Aorta (tissue), 5 donors: ENCODE measurements at places on chromosomes 12 and 14. TPM values are rescaled to one million over a fixed set of nuclear protein-coding genes. Genes with fewer than 3 reads are reported as not detected.

SMIM41 gene
- not detected for total RNA-seq

GAS2L3 gene
- 19.6 TPM for total RNA-seq

KRT3 gene
- not detected for total RNA-seq

GLI1 gene
- total RNA-seq, result 15.5 TPM

PPFIA2 gene
- total RNA-seq, result 20.4 TPM

LDHB gene
- total RNA-seq, result 260 TPM

POU6F1 gene
- total RNA-seq, result 29.3 TPM

GRCh38 chr12:108629824-108630476 lies 3.7 kb downstream of the SELPLG start:
- peak; percentile 74 for DNase-seq
- no peaks in the 10 kb centered on the region for H3K4me1 ChIP-seq
- H3K36me3 ChIP-seq, result no peaks in the 10 kb centered on the region

- no peak overlapping the region for H3K4me3 ChIP-seq
- no peak overlapping the region for H3K27ac ChIP-seq
- H3K27me3 ChIP-seq, result no peaks in the 10 kb centered on the region
- DNase-seq, result peak; percentile 26
- H3K36me3 ChIP-seq, result no peaks in the 10 kb centered on the region
- no peaks in the 10 kb centered on the region for H3K4me1 ChIP-seq
Measured at GRCh38 chr14:99716850-99717681, 33.0 kb downstream of the CYP46A1 start.

GRCh38 chr12:24617471-24617870 lies 331.4 kb downstream of the BCAT1 start:
- H3K36me3 ChIP-seq, result no peaks in the 10 kb centered on the region
- H3K4me1 ChIP-seq, result no peaks in the 10 kb centered on the region
- DNase-seq, result no peak
- H3K27ac ChIP-seq, result no peak overlapping the region

DNA sequence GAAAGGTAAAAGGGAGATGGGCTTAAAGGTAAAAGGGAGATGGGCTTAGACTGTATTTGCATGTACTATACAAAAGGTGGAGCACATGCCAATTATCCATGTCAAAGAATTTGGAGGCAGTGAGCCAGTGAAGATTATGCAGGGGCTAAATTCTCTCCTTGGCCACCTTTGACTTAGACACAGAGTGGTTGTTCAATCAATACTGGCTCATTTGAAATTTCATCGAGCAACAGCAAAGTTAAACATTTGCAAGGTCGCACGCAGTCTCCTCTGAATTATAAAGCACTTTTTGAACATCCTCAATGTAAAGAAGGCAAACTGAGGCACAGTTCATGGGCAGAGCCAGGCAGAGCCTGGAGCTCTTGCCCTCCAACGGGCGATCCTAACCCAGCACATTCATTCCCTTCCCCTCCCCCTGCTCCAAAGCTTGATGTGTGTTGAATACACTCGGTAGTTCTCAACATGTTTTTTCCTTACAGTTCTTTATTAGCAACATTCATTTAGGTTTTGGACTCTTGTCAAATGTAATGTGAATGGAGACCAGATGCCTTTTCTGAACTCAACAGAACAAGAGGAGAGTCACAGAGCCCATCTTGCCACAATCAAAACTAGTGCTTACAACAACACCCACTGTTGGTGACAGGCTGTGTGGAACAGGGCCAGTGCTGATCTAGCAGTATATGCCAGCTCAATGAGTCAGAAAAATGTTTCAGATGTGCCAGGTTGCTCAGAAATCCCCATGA lies 169.7 kb upstream of the G2E3 start:
- H3K4me1 ChIP-seq, result no peaks in the 10 kb centered on the region
- peak; percentile 60 for DNase-seq
- no peak overlapping the region for H3K27ac ChIP-seq
- H3K27me3 ChIP-seq, result no peaks in the 10 kb centered on the region
- no peak overlapping the region for H3K4me3 ChIP-seq
- H3K36me3 ChIP-seq, result no peaks in the 10 kb centered on the region

- no peaks in the 10 kb centered on the region for H3K27me3 ChIP-seq
- H3K4me3 ChIP-seq, result no peak overlapping the region
- H3K27ac ChIP-seq, result no peak overlapping the region
- DNase-seq, result no peak
Measured at GRCh38 chr12:110765111-110765510, 22.4 kb upstream of the PPP1CC start.
